ENCODE measurements at places on chromosomes 7 and 10.

GRCh38 chr7:112212571-112212970 is 6.1 kb downstream of the ZNF277 start:
- DNase-seq: no peak

GRCh38 chr7:142919656-142920055 is 13.9 kb downstream of the TRPV5 start:
- DNase-seq: no peak

DNA sequence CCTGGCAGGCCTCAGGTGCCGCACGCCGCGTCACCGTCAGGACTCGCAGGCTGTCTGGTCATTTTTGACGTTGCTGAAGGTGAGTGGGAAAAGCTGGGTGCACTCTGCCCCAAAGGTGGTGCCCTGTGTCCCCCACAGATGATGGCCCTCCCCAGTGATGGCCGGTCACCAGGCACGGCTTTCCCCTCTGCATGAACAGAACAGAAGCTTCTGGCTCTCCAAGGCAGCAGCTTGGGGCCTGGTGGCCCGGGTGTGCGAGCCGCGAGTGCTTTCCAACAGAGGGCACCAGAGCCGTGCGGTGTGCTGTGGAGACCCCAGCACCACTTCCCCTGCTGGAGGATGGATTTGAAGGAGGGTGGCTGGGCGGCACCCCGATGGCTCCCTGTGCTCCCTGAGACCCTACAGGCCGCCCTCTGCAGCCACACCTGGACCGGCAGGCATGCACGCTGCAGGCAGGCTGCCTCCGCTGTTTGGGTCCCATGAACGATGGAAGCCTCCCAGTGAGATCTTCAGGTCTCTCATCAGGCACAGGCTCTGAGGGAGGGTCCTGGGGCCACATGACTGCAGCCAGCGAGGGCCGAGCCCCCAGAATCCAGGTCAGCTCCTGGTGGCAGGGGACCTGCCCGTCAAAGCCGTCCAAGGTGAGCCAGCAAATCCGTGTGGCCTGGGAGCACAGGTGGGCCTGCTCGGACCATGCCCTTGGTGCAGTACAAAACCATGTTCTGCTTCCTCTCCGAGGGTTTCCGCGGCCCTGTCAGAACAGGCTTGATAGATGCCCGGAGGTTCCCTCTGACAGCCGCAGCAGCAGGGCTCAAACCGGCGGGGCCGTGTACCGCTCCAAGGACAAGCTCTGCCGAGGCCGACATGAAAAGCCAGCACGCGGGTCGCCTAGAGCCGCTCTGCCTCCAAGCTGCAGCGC is 195.4 kb downstream of the EBF3 start:
- DNase-seq: no peak

DNA sequence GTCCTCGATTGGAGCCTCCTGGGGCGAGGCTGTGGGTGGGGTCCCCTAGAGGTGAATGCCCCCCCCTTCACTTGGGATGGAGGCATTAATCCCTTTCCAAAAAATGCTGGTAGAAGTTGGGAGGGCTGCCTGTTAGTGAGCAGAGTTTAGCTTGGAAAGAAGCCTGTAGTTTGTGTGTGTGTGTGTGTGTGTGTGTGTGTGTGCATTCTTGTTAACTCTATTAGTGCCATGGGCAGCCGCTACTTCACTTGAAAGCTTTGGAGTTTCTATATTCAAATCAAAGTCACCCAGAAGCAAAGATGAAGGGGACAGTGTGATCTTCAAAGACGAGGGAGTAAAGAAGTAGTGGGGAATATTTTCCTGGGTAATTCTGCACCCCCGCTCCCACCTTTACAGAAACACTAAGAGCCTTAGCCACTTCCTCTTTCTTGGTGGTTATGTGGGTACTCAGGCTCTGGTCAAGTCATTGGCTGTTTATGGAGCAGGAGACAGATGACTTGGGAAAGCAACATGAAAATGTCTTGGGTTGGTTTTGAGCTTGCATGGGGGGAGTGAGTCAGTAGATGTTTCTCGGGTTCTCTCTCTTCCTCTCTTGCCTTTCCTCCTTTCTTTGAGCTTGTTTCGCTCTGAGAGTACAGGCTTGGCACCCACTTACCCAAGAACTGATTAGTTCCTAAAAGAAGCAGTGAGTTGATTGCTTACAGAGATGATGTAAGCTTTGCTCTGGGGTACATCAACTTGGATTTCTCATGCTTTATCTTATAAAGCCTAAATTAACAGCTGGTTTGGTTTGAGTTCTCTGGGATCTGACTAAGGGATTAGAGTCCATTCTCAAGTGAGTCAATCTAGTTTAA is 35.9 kb downstream of the TCF7L2 start:
- DNase-seq: no peak

DNA sequence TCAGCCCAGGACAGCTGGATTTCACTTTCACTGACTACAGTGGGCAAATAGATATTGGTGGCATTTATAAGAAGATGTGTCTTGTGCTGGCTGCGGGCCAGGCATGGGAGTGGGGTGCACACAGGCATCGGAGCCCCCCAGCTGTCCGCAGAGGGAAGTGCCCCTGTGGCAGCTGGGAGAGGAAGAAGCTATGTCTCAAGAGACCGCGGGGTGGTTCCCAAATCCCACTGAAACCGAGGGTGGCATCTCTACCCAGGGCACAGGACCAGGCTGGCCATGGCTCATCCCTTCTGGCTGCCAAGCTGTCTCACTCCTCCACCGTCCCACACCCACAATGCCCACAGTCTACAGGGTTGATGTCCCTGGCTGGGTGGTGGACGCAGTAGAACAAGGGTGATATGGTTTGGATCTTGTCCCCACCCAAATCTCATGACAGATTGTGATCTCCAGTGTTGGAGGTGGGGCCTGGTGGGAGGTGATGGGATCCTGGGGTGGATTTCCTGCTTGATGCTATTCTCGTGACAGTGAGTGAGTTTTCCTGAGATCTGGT is 94.8 kb downstream of the TCERG1L start:
- no peak for DNase-seq

DNA sequence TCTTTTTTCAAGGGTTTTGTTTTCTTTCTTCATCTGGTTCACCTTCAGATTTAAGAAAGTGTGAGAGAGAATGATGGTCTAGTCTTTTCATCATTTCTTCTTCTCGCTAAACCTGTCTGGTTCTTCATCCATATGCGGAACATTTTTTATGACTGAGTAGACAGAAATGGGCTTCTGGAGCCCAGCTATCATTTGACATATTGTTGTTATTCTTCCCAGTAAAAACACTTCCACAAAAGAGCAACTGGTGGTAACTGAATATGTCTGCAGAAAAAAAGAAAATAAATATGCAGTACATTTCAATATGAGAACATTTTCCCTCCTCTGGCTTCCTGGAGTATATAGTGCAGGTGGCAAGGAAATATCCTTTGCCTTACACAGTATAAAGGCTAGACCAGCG is 209.5 kb downstream of the JCAD start:
- DNase-seq: no peak

DNA sequence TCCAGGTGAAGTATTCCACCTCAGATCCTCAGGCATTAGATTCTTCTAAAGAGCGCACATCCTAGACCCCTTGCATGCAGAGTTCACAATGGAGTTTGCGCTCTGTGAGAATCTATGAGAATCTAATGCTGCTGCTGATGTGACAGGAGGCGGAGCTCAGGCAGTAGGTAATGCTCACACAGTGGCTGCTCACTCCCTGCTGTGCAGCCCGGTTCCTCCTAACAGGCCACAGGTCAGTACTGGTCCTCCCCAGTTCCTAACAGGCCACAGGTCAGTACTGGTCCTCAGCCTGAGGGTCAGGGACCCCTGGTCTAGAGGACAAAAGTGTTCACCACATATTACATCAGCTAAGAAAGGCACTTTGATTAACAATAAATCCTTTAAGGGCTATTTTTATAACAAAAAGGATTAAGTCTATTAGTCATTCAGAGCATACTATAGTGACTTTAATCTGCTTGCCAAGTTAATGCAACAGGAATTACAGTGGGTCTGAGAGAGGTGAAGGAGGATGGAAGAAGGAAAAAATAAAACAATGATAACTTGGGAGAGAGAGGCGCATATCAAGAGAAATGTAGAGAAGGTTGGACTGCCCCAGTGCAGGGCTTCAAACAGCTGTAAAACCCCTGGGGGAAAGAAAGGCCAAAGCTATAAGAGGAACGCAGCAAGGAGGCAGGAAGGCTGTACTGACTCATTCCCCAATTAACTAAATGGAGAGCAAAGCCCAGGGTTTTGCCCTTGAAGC is 49.2 kb downstream of the CUL2 start:
- no peak for DNase-seq

GRCh38 chr7:145884716-145885514 is 231.7 kb upstream of the CNTNAP2 start:
- no peak for DNase-seq

GRCh38 chr10:119341459-119342301 is 134.3 kb downstream of the GRK5 start:
- no peak for DNase-seq

- DNase-seq: no peak
These were observed 43.3 kb upstream of the ECHDC3 start for GRCh38 chr10:11698691-11699549.

DNA sequence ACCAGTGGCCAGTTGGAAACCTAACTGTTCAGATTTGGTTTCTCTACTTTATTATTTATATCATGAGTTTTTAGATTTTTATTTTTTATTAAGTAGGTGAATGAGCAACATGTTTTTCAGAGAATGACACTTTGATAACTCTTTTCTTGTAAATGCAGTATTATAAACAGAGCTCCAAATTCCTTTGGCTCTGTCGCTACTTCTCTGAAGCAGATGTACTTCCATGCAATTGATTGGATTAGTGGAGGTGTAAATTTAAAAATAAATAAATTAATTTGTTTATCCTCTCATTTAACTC is 34.3 kb upstream of the ICA1 start:
- no peak for DNase-seq

DNA sequence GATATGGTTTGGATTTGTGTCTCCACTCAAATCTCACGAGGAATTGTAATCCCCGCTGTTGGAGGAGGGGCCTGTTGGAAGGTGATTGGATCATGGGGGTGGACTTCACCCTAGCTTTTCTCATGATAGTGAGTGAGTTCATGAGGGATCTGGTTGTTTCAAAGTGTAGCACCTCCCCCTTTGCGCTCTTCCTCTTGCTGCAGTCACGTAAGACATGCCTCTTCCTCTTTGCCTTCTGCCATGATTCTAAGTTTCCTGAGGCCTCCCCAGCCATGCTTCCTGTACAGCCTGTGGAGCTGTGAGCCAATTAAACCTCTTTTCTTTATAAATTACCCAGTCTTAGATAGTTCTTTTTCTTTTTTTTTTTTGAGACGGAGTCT is 17.1 kb downstream of the CDNF start:
- DNase-seq: no peak

GRCh38 chr10:90977855-90978486 is 57.1 kb upstream of the ANKRD1 start:
- DNase-seq: no peak

DNA sequence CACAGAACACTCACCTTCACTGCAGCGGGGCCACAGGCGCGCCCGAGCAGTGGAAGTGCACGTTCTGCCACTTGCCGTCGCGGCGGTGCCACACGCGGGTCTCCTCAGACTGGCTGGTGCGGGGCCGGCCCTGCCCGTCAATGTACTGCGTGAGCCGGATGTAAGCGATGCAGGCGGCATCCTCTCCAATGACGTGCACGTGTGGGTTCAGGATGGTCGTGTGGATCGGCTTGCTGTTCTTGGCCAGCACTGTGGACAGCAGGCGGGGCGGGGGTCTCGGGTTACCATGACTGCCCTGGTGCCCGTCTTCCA is 19.2 kb downstream of the YKT6 start:
- no peak for DNase-seq

DNA sequence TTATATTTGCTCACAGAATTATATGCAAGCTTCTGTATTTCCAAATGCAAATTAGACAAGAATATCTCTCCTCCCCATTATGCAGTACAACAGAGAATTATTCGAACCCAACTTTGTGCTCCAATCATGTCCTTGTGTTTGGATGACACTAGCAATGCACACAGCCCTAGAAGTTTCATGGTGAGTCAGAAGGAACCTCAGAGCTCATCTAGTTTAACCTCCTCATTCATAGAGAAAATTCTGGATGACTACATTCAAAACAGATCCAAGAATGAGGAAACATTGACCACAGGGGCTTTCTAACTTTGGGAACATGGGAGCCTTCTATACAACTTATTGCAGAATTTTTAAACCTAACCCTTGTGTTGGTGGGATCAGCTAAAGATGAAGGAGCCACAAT is 12.8 kb upstream of the ARID5B start:
- DNase-seq: no peak

DNA sequence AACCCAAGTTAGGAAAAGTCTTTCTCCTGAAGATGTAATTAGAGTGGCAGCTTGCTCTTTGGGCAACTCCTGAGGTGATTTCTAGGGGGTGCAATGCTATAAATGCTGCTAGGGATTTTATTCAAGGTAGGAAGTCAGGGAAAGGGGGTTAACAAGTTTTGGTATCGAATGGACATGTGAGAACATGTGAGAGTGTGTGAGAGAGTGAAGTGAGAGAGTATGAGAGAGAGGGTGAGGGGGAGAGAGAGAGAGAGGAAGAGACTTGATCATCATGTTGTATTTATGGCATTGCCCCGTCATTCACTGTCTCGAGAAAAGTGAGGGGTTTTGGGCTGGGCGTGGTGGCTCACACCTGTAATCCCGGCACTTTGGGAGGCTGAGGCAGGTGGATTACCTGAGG is 50.9 kb downstream of the MCU start:
- DNase-seq: no peak

DNA sequence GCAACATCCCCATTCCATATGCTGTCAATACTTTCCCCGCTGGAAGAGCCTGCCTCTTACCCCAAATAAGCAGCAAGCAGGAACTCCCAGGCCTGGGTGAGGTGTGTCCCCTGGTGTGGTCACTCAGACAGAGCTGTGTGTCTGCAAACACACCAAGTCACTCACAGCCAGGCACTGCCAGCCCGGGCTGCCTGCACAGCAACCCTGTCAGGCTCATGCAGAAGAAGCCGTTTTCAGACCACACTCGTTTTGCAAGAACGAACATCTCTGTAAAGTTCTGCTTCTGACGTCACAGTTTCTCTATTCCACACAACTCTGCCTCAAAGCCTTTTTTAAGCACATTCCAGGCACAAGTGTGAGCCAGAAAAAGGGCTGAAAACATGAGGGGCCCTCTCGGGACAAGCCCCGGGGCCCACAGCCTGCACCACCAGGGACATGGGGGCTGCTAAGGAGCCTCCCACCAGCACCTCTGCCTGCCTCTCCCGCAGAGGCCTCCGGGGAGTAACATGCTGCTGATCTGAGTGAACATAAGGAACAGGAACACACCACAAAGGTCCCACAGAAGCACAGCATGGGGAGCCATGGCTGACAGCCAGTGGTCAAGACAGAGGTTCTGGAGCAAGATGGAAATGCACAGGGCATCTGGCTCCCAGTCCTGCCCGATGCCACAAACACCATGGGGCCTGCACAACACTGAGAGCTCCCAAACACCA is 11.4 kb downstream of the PTPRN2 start:
- no peak for DNase-seq
